ENCODE measurements at places on chromosomes 6 and 20. TPM values are rescaled to one million over a fixed set of nuclear protein-coding genes. Genes with fewer than 3 reads are reported as not detected.

ARG1 gene
- polyA plus RNA-seq = not detected

PRIM2 gene
- polyA plus RNA-seq = 5.6 TPM

MCCD1 gene
- not detected for polyA plus RNA-seq

GRM4 gene
- polyA plus RNA-seq = 0.31 TPM

OSBPL2 gene
- polyA plus RNA-seq = 37.5 TPM

DEFB114 gene
- polyA plus RNA-seq = not detected

POPDC3 gene
- 80.0 TPM for polyA plus RNA-seq

CST5 gene
- polyA plus RNA-seq = 0.56 TPM

KCNB1 gene
- 0.10 TPM for polyA plus RNA-seq

ARMC2 gene
- polyA plus RNA-seq = 4.0 TPM

MLIP gene
- polyA plus RNA-seq = 42.2 TPM

LGSN gene
- polyA plus RNA-seq = not detected

TNFRSF21 gene
- 22.9 TPM for polyA plus RNA-seq

THEMIS gene
- 0.06 TPM for polyA plus RNA-seq

LRP11 gene
- 10.8 TPM for polyA plus RNA-seq

CGA gene
- polyA plus RNA-seq = 0.51 TPM

ZSCAN26 gene
- polyA plus RNA-seq = 25.3 TPM

HSPA12B gene
- polyA plus RNA-seq = 1.2 TPM

MATN4 gene
- polyA plus RNA-seq = not detected

GPX5 gene
- polyA plus RNA-seq = 3.6 TPM

SPDEF gene
- 0.96 TPM for polyA plus RNA-seq

GABRR1 gene
- polyA plus RNA-seq = not detected

CDKAL1 gene
- polyA plus RNA-seq = 19.3 TPM

TRIM40 gene
- not detected for polyA plus RNA-seq

SEMG1 gene
- polyA plus RNA-seq = not detected

GSTA2 gene
- polyA plus RNA-seq = 0.24 TPM

IL17F gene
- not detected for polyA plus RNA-seq

OR12D3 gene
- polyA plus RNA-seq = not detected

SNPH gene
- polyA plus RNA-seq = 3.8 TPM

TRIM15 gene
- polyA plus RNA-seq = not detected

NRSN1 gene
- not detected for polyA plus RNA-seq

HLA-DPA1 gene
- 1.2 TPM for polyA plus RNA-seq

BICRAL gene
- polyA plus RNA-seq = 3.9 TPM

ENPP3 gene
- polyA plus RNA-seq = 0.55 TPM

LY6G6F gene
- not detected for polyA plus RNA-seq

PAX1 gene
- not detected for polyA plus RNA-seq

GPR6 gene
- not detected for polyA plus RNA-seq

TP53TG5 gene
- polyA plus RNA-seq = 3.5 TPM

MUC21 gene
- not detected for polyA plus RNA-seq

C6orf15 gene
- not detected for polyA plus RNA-seq

THBS2 gene
- polyA plus RNA-seq = 0.10 TPM

KCNK17 gene
- polyA plus RNA-seq = not detected

SAMD10 gene
- polyA plus RNA-seq = 36.5 TPM

AIF1 gene
- 1.6 TPM for polyA plus RNA-seq

PRL gene
- polyA plus RNA-seq = not detected

TSPO2 gene
- polyA plus RNA-seq = not detected

SOX18 gene
- polyA plus RNA-seq = 3.5 TPM

Data from cardiac muscle cell (in vitro differentiated cells and primary cell).